Omental fat pad (tissue), 4 donors: ENCODE measurements at places on chromosomes 11 and 22.

DNA sequence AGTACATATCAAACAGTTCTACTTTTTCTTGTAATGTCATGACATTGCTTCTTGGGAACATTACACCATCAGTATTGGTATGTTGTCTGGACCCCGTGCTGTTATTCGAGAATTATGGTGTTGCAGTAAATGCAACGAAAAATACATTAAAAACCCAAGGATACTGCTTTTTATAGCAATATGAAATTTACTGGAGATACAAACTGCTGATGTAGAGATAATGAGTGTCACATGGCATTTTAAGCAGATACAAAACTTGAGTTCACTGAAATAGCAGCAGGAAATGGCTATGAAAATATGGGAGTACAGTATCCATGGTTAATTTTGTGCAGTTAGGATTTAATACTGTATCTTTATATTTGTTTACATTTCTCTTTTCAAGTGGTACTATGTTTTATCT, 7.4 kb upstream of the CARD16 start:
- DNase-seq, result no peak

DNA sequence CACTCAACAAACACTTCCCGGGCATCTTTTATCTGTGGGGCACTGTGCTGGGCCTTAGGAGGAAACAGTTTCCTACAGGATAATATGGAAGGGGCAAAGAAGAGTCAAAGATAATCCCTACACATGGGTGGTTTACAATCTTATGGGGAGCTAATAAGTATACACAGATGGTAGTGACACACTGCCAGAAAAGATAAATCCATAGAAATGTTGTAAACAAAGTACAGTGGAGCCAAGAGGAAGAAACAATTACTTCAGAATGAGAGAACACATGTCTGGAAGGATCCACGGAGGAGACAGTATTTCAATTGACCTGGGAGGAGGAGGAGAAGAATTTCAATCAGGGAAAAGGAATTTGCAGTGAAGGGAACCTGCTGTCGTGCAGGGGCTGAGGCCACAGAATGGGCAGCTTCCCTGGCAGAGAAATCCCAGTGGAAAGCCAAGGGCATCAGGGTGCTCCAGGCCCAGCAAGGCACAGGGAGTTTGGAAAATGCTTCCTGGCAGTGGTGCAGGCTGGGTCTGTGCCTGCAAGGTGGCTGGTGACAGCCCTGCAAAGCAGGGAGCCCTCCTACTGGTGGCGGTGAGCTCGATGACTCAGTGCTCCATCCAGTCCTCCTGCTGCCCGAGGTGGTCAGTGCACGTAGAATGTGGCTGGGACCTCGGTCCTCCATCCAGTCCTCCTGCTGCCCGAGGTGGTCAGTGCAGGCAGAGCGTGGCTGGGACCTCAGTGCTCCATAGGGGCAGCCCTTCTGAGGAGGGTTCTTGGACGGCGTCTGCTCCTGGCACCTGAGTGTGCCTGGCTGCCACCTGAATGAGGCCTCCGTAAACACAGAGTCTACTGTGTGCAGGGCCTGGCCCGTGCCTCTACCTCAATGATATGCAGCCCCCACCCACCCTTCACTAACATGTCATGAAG, 444.3 kb upstream of the B3GAT1 start:
- no peak for DNase-seq

DNA sequence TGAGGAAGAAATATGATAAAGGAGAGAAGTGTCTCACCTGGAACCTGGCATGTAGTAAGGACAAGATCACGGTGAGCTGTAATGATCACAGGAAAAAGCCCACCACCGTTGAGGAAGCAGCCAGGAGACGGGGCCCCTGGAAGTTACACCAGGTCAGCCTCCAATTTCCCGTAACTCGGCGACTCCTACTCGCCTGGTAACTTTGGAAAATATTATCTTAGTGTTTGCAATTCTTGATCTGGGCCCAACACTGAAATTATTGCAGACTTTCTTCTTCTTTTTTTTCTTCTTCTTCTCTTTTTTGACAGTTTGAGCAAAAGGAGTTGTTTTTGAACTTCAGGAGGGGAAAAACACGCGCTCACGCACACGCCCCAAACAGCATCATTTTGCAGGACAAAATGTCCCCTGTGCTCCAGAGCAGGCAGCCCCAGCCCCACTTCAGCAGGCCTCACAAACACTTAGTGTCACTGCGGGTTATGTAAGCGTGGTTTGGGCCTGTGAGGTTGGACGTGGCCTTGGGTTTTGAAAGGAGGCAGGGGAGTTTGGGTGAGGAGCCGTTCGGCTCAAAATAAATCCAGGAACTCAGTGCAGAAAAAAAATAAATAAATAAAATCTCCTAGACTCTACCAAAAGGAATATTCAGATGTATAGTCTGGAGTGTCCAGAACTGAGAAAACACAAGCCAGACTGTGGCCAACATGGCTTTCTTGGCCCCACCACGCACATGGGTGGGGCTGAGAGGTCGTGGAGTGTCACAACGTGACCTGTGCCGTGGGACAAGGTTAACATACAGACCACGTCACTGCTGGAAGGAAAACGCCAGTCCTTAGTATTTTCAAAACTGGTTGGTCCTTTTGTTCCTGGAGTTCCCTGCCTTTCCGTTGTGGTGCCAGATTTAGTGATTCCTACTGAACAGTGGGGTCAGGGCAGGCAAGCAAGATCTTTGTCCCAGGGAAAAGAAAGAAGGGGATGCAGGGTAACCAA, 26.3 kb upstream of the MN1 start:
- DNase-seq, result no peak

DNA sequence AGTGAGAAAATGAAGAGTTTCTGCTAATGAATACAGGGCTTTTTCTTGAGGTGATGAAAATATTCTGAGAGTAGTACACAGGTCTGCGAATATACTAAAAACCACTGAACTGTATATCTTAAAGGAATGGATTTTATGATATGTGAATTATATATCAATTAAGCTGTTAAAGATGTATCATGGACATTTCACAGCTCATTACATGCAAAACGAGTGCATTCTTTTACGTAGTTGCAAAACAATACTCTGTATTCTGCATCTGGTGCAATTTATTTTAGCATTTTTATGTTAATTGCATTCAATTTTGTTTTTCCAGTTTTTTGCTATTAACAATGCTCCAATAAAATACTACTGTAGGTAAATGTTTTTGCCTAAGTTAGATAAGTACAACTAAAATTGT, 411.6 kb downstream of the DYNC2H1 start:
- no peak for DNase-seq

GRCh38 chr11:130388607-130389205, 39.7 kb downstream of the ADAMTS8 start:
- DNase-seq, result no peak

DNA sequence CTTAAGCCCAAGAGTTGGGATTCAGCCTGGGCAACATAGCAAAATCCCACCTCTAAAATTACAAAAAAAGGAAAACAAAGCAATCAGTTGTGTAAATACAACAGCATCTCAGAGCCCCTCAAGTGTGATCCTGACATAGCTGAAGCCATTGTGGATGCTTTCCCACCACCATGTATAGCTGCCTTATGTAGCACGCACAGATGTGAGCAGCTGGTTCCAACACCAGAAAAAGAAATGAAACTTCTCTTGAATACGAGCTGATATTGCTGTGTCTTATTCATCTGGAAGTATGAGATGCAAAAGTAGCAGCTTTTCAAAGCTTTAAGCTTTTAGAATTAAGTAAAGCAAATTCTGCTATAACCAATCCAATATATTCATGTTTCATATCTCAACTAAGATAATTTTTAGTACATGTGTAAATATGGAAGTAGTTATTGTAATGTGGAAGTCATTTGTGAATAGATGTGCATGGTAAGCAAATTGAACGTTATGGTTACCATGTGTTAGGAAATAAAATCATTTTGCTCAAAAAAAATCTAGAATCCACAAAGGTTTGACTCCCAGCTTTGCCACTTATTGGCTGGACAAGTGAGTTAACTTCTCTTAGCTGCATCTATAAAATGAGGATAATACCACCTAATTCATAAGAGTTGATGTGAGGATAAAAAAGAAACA, 63.2 kb downstream of the SGSM3 start:
- DNase-seq, result no peak

- DNase-seq, result no peak
Measured at GRCh38 chr11:113977071-113977490, 2.2 kb downstream of the HTR3A start.

GRCh38 chr22:39233710-39234471, 10.9 kb downstream of the PDGFB start:
- no peak for DNase-seq

DNA sequence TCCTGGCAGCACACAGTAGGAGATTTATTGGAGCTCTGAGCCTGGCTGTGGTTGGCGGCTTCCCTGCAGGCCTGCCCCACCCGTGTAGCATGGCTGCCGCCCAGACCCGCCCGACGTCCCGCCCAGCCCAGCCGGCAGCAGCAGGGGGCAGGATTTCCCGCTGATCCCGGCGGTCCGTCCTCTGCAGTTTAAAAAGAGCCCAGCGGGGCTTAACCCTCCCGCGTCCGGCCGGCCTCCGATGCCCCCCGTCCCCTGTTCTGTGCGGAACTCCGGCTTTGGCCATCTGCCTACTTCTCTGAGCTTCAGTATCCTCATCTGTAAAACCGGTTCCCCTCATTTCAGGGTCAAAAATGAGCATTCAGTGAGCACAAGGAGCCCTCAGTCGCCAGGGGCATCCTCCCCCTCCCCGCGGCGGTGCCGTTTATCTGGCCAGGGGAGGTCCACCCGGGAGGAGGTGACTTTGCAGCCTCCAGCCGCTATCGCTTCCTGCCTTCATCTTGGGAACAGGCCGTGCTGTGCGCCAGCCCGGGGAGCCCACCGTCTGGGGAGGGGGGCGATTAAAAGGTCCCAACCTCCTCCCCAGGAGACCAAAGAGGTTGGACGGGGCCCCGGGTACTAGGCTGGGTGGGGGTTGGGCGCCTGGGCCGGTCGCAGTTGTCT, at the start of gene GAS2L1:
GAS2L1 (plus strand) TSS at position 476 of the 660 bp plus-strand sequence. CDS start 1,456 bp downstream, outside the sequence.
- no peak for DNase-seq

GRCh38 chr11:63603180-63603518, 11.1 kb downstream of the PLAAT3 start:
- DNase-seq, result no peak

GRCh38 chr22:20218987-20219386, 49.1 kb downstream of the RTN4R start:
- no peak for DNase-seq

DNA sequence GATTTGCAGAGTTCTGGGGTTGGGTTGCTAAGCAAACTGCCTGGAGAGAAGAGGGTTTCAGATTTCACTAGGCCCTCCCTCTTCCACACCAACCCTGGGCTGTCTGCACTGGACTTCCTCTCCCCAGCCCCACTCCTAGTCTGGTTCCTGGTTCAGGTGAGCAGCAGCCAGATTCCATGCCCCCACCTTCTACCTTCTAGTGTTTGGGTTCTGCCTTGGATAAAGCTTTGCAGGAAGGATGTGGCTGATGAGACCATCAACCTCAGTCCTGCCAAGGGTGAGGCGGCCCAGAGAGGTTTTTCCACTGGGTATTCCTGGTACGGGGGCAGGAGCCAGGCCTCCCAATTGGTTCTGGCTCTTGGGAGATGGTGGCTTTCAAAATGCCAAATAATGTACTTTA, 68.3 kb downstream of the BCR start:
- no peak for DNase-seq

- no peak for DNase-seq
Measured at GRCh38 chr11:72591785-72592502, 82.3 kb downstream of the PDE2A start.

DNA sequence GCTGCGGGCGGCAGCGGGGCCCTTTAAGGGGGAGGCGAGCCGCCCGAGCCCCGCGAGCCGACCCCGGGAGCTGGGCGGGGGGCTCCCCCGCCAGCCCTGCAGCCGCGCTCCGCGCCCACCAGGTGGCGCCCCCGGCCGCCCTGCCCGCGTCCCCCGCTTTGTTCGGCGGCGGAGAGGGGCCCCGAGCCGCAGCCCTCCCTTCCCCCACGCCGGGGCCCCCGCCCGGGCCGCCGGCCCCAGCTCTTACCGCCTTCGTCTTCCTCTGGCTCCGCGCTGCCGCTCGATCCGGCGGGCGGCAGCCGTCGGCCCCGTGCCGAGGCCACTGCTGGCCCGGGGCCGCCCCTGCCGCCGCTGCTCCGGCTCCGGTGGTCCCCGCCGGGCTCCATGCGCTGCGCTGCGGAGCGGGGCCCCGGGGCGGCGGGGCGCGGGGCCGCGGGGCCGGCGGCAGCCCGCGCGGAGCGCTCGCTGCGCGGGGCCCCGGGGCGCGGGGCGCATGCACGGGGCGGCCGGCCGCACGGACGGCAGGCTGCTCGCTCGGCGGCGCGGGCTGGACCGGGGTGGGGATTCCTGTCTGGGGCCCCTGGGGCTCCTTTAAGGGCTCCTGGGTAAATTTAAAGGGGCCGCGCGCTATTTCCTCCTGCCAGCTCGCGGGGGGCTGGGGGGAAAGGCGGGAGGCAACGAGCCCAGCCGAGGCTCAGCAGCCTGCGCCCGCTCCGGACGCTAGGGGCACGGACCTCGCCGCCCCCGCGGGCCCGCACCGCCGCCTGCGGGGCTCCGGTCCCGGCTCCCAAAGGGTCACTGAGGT, at the start of gene ZFTA:
ZFTA (minus strand) TSS at position 539 of the 805 bp plus-strand sequence; CDS start at position 386, 153 bp downstream.
- no peak for DNase-seq

DNA sequence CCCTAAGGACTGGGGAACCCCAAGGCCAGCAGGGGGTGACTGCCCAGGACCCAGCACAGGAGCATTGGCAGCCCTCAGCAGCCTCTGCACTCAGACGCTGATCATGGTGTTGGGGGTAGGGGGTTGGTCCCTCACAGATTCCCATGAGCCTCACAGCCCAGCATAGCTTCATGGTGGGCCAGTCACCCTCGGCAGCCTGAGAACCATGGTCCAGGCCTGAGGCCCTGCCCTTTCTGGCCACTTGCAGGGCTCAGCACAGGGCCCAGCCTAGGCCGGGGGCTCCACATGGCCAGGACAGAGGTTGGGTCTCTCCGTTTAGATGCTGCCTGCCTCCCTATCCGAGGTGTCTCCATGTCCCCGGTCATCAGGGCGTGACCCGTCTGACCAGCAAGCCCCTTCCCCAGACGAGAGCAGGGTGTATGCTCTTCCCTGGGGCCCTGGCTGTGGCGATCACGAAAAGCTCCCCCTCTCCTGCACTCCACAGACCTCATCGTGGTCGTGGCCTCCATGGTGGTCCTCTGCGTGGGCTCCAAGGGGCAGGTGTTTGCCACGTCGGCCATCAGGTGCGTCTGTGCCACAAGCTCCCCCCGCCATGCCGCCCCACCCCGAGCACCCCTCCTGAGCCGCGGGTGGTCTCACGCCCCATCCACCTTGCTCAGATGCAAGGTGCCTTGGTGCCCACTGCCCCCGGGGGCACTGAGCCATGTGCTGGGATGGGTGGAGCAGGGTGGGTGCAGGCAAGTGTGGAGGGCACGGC, 126.2 kb downstream of the KCNQ1 start:
- DNase-seq, result no peak
